ENCODE measurements at places on chromosomes 5 and 9. TPM values are rescaled to one million over a fixed set of nuclear protein-coding genes. Genes with fewer than 3 reads are reported as not detected.

The COL15A1 gene
- total RNA-seq: 38.2 TPM

The ALDH7A1 gene
- 13.9 TPM for total RNA-seq

The ADGRV1 gene
- total RNA-seq: 1.4 TPM

The PTPRD gene
- 5.5 TPM for total RNA-seq

The CACNA1B gene
- total RNA-seq: 0.41 TPM

The PKD2L2 gene
- total RNA-seq: not detected

The SCGB3A1 gene
- not detected for total RNA-seq

GRCh38 chr5:10679336-10679988 lies 81.6 kb downstream of the DAP start:
- DNase-seq: no peak

DNA sequence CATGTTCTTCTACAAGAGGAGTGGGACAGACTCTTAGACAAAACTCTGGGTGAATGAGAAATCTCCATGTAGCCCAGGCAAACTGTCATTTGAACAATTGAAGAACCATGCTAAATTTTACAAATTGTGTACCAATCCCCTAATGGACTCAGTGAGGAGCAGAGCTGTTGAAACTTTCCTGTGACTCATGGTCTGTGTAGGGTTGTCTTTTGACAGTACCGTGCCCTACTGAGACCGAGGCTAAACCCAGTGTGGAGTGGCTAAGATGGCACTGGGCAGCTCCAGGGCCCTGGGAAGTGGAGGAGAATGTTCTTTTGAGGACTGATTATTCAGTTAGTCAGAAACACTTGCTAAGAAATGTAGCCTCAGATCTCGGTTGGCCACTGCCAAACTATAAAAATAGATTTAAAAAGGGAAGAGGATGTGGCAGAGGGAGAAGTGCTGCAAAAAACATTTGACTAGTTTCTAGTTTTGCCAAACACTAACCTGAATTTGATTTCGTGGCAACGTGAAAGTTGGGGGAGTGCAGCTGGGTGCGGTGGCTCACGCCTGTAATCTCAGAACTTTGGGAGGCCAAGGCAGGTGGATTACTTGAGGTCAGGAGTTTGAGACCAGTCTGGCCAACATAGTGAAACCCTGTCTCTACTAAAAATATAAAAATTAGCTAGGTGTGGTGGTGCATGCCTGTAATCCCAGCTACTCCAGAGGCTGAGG lies 24.7 kb downstream of the POU4F3 start:
- no peak for DNase-seq

DNA sequence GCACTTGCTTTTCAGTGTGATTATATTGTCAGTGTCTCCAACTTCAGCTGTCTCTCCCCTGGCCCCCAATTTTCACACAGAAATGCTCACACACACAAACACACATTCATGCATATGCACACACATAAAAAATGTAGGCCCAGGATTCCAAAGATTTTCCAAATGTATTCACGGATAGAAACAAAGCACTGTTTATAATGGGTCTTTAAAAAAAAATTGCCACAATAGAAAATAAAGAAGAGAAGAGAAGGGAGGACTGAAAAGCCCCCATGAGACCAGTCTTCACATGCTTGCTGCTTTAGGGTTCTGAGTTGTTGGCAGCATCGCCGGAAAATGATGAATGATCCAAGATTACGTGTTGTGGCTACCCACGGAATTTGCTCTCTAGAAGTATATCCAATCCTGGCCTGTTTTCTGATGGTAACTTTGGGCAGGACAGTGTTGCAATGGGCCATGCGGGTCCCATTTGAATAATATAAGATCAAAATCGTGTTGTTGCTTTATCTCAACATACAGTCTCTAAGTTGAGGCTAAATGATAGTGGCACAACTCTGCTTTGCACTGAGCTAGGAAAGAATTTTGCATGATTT lies 36.2 kb upstream of the ACO1 start:
- DNase-seq: no peak

DNA sequence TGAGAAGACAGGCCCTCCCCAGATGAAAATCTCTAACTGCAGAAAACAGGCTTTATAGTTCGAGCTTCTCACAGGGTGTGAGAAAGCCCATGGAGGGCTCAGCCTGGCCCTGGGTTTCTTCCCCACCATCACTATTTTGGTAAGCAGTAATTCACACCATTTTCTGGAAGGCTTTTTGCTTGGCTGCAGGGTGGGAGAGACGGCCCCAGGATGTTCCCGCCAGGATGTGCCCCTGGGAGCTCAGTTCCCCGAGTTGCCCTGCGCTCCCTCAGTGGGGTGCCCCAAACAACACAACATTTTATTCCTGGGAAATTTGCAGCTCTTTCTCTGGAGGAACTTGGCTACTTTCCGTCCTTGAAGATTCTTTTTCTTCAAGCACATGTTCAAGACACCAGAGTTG lies 100.8 kb downstream of the HSD17B3 start:
- DNase-seq: no peak

DNA sequence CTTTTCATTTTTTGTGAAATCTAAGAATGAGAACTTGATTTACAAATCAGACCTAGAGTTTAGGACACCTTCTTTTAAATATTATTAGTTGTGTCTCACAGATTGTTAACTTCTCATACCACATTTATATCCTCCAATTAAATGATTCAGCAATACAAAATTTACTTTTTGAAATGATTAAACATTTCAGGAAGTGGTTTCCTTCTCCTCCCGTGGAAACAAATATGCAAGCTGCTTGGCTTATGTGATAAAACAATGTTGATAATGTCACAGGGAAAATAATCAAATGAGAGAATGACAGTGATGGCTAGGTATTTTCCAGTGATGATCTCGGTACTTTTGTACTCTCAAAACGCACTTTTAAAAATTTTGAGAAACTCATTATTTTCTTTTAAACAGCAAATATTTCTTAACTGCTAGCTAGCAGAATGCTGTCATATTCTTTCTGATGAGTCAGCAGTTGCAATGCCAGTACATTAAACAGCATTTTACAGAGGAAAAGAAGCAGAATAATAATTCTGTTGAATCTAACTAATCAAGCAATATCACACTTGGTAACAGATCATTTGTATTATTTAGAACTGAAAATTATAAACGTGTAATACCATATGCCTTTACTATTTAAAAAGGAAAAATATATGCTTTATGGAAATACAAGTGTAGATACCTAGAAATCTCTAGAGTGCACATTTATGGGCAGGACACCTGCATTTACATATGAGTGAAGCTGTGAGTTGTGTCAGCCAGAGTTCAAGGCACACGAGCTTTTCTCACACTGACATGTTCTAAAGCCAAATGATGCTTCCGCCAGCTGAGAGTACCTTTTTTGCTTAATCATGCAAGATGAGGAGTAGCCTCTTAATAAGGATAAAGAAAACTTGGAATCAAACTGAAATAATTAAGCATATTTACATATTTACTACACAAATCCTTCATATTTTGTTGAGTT lies 53.6 kb upstream of the CDH18 start:
- no peak for DNase-seq

- DNase-seq: no peak
Measured at GRCh38 chr5:69030358-69031062, 63.3 kb upstream of the SLC30A5 start.

GRCh38 chr5:170307575-170308465 lies 10.2 kb upstream of the LCP2 start:
- DNase-seq: peak; percentile 95

DNA sequence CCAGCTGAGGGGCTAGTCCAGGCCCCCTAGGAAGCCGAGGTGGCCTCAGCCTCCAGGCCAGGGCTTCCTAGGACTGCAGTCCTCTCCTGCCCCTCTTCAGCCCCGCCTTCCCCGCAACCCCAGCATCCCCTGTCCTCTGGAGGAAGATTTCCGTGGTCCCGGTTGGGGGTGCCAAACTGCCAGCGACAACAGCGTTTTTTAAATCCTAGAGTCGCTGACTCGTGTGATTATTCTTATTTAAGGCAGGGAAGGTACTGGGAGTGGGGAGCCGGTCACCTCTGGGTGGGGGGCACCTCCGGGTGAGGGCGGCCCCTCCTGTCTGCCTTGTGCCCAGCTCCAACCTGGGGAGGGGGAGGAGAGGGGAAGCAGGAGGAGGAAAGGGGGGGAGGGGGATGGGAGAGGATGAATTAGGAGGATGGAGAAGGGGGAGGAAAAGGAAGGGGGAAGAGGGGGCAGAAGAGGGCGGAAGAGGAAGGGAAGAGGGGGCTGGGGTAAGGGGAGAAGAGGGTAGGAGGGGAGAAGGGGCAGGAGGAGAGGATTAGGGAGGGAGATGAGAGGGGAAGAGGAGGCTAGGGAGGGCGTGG lies 173.1 kb upstream of the IER5L start:
- no peak for DNase-seq

DNA sequence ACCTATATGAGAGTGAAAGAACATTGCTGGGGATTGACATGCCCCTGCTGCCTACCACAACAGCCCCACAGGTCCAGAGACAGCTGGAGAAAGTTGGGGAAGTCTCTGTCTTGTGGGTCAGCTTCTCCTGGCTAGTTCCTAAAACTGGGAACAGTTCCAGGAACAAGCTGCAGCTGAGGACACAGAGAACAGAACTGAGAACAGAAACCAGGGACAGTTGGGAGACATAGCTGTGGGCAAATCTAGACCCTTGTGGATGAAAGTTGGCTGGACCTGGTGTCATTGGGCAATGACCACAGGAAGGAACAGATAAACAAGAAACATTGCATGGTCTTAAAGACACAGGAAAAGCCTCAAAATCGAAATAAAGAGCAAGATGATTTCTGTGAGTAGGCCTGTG lies 58.3 kb upstream of the MOCS2 start:
- peak; percentile 73 for DNase-seq

DNA sequence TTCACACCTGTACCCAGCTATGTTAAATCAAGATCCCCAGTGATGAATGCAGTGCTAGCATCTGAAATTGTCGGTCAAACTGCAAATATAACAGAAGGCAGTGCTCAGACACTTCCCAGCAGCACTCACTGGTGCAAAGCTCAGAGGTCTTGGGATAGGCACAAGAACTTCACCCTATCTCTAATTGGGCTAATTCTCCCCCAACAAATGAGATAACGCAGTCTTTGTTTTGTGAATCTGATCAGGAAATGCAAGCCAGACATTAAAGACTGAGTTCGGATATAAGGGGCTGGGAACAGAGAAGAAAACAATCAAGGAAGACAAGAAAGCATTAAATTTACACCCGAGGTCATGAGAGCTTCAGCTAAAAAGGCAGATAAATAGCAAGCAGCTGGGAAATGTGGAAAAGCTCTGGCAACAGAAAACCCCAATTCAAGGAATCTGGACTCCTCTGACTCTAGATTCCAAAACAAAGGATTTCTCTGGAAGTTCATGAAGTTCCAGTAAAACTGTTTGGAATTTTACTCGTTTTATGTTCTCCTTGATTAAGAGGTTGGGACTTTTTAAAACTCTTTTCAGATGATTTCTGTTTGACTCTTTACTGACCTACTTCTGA lies 65.1 kb downstream of the GNA14 start:
- DNase-seq: no peak

DNA sequence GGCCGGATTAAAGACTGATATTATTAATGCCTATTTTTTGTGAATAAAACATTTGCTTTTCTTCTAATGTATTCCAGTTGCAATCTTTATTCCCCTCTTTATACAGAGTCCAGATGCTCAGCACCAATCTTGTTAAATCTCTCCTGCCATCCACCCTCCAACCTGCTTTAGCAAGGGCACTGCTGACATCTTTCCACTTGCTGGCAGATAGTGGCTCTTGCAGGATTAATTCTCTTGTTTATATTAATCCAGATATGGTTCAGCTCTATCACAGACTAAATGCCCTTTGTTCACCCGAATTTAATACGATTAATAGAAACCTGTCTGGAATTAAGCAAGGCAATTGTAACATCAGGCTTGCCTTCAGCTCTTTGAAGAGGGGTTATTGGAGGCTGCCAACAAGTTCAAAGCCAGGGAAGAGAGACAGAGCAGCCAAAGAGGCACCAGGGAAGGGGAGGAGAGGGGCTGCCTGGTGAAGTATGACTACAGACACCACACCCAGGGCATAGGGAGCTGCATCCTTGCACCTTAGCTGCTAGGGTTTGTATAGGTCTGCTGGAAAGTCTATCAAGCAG lies 236.2 kb downstream of the SAXO1 start:
- no peak for DNase-seq

DNA sequence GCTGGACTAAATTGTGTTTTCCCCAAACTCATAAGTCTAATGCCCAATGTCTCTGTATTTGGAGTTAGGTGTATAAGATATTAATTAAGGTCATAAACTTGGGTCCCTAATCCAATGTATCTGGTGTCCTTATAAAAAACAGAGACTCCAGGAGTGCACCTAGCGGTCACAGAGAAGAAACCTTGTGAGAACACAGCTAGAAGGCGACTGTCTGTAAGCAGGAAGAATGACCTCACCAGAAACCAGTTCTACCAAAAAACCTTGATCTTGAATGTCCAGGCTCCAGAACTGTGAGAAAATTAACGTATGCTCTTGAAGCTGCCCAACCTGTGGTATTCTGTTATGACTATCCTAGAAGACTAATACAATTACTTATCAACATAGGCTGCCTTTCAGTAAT lies 591.7 kb upstream of the PTPRD start:
- no peak for DNase-seq

DNA sequence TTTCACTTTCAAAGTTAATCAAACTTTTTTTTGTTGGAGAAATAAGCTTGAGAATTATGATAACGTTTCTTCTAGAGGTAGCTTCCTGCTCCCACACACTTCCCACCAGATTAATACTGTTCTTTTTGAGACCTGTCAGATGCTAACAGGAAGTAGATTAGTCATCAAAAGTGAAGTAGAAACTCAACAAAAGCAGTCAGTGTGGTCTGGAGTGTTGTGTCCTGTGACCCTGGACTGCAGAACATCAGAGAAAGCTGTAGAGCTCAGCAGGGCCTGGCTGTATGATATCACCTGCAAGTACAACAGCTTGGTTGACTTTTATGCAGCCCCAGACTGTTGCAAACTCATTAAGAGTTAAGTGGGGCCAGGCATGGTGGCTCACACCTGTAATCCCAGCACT lies 495.7 kb upstream of the CYLC2 start:
- DNase-seq: no peak

Measured in right atrium auricular region (tissue), 2 donors.